ENCODE measurements at places on chromosomes 5 and 9.

- no peak for DNase-seq
These were observed 377.3 kb downstream of the ICE1 start for GRCh38 chr5:5799826-5800225.

- DNase-seq = no peak
These were observed 198.7 kb downstream of the VPS13A start for GRCh38 chr9:77375956-77376532.

- no peak for DNase-seq
These were observed 191.4 kb downstream of the MTRR start for GRCh38 chr5:8060235-8060952.

GRCh38 chr9:134679616-134680392, 38.2 kb downstream of the COL5A1 start:
- no peak for DNase-seq

DNA sequence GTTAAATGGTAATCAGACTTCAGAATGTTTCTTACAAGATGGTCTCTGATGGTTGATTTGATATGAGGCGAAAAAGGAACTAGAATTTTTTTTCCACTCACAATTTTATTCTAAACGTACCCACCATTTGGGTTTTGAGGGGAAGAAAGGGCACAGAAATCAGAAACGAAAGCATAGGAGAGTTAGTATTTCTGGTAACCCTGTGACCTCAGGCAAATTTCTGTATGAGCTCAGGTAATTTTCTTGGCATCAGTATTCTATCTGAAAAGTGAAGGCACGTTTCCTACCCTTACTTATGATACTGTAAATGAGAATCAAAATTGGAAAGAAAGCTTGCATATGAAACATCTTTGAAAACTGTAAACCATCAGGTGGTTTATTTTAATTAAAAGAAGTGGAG, 26.5 kb downstream of the TMEFF1 start:
- no peak for DNase-seq

DNA sequence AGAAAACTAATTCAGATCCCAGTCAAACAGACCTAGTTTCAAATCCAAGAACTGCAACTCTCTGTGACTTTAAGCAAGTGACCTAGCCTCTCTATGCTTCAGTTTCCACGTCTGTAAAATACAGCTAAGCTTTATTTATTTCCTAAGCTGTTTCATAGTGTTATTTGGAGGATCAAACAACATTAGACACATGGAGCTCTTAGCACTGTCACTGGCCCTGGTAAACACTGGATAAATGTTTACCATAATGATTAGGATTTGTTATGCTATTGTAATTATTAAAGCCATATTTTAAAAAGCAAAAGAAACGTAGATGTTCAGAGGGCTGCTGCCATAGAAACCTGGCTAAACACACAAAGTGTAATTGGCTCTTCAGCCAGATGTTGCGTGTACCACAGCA, 26.6 kb upstream of the C5orf58 start:
- no peak for DNase-seq

DNA sequence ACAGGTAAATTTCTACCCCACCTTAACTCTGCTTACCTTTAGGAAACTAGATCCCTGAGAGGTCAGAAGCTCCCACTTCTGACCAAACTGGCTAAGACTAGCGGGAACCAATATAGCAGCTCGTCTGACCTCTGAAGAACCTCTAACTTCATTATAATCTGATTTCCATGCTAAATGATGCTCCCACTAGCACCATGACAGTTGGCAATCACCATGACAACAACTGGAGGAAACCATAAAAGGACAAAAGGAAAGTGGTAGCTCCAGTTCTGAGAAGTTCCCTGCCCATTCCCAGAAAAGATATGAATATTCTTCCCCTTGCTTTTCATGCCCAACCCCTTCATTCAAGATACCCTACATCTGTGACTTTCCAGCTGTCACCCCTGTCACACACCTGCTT, 483.3 kb downstream of the CTNND2 start:
- DNase-seq = no peak

GRCh38 chr5:120538149-120538548, 74.0 kb downstream of the PRR16 start:
- no peak for DNase-seq

- DNase-seq = no peak
These were observed 116.9 kb downstream of the C5orf15 start for GRCh38 chr5:133851521-133851920.

DNA sequence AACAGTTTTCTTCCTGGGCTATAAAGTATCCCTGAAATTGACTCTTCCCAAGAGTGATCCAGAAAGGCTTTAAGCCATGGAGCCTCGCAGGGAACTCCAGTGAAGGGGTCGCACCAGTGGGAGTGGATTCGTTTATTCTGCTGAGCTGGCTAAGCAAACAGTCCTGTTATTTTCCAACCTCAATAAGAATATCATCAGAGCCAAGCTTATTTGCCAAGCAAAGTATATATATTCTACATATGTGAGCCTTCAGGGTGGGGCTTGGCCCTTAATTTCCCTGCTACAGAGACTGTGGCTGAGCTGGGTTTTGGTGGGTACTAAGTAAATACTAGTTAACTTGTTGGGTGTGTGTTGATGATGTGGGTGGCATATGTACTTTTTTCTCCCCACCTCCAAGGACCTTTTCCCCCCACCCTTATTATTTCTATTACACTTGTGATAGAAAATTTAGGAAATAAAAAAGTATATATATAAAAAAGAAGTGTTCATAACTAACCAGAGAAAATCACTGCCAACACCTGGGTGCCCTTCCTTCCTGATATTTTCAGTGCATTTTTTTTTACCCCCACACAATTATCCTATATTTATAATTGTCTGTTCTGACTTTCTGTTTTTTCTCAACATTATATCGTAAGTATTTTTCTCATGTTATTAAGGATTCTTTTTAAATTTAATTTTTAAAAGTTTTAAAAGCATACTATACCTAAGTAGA, 5.3 kb downstream of the GSN start:
- DNase-seq = no peak

DNA sequence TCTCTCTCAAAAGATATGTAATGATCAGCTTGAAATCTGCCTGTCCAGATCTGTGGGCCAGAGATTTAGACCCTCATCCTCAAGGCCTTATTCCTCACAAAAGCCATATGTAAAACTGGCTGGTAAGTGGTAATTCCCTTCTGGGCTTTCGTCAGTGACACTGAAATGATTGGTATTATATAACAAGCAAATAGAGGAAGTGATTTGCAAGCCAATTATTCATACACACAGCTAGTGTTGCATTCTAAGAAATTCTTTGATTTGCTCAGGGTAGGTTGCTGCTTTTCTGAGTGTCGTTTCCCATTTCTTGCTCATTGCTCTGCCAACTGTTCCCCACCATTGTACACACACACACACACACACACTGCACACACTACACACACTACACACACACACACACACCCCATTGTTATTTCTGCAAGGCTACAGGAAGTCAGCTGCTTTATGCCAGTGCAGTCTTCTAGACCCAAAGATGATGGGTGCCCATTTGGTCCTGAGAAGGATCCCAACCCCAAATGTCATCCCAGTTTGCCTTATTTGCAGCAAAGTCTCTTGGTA, 76.8 kb downstream of the PRLR start:
- DNase-seq = no peak

GRCh38 chr5:153939101-153939500, 99.6 kb downstream of the FAM114A2 start:
- no peak for DNase-seq

DNA sequence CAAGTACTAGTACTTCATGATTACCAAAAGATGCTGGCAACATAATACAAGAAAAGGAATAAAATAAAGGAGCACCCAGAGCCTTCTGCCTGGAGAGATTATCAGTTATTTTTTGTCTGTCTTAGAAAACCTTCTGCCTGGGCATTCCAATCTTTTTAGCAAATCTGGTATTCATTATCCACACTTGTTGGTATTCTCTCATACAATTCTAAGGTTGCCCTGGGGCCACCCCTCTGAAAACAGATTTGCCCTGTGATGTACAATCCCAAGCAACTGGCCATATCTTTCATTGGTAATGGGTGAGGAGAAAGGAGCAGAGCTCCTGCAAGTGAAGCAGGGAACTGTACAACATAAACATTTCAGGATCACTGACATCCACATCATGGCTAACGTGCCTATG, 47.8 kb downstream of the WDR41 start:
- DNase-seq = no peak

- DNase-seq = no peak
These were observed 185.3 kb upstream of the WWC1 start for GRCh38 chr5:168106008-168106761.

DNA sequence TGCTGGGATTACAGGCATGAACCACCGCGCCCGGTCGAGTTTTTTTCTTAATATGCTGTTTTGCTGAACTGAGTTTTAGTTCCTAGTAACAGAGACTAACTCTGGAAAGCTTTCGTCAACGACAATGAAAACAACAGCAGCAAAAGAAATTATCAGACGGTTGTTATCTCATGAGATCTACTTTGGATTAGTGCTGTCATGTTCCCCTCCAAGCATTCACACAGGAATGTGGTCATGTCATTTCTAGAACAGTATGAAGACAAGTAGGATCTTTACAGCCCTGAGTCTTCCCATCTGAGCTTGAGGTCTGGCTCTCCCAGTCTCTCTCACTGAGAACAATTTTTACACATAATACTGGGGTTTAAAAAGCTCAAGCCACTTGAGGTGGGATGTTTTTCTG, 4.0 kb upstream of the ANKRD33B start:
- DNase-seq = no peak

- no peak for DNase-seq
These were observed 16.9 kb downstream of the ADAM19 start for GRCh38 chr5:157558681-157559080.

DNA sequence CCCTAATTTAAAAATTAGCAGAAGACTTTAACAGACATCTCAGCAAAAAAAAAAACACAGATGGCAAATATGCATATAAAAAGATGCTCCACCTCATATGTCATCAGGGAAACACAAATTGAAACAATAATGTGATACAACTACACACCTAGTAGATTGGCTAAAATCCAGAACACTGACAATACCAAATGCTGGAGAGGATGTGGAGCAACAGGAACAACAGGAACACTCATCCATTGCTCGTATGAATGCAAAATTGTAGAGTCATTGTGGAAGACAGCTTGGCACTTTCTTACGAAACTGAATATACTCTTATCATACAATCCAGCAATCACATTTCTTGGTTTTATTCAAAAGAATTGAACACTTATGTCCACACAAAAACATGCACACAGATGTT, 22.1 kb downstream of the MCIDAS start:
- DNase-seq = no peak

DNA sequence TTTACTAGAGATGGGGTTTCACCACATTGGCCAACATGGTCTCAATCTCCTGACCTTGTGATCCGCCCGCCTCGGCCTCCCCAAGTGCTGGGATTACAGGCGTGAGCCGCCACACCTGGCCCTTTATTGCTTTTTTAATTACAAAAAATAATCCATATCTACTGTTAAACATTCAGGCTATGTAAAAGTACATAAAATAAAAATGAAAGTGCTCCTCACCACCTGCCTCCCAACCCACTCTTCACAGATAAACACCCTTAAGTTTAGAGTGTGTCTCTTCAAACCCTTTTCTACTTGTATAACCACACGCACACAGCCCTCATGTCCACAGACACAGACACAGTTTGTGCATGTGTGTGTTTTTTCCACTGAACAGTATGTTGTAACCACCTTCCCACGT, 16.7 kb downstream of the TSC1 start:
- no peak for DNase-seq

GRCh38 chr9:5442400-5443011, 4.8 kb upstream of the PLGRKT start:
- peak; percentile 47 for DNase-seq

- no peak for DNase-seq
These were observed 155.1 kb downstream of the BNC2 start for GRCh38 chr9:16715404-16715803.

- DNase-seq = no peak
These were observed 54.1 kb upstream of the ABL1 start for GRCh38 chr9:130780865-130781504.

GRCh38 chr5:147400126-147400809, 109.6 kb downstream of the DPYSL3 start:
- DNase-seq = no peak

GRCh38 chr5:149940077-149940574, 4.5 kb downstream of the PDE6A start:
- DNase-seq = no peak

GRCh38 chr5:133220851-133221674, 169.2 kb downstream of the HSPA4 start:
- DNase-seq = no peak

DNA sequence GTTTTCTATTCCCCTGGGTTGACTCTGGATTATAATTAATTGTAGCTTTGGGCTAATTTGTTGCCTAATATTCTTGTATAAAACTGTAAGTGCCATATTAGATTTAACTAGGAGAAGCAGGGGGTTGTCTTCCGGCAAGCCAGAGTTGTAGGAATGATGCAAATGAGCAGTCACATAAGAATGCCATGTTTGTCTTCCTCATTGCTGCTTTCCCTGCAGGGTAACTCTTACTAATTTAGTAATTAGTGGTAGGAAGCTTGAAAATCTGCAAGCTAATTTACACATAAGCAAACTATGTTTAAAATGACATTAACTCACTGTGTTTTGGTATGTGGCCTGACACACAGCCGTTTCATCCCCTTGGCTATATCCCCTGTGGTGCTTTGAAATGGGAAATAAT, 527.8 kb downstream of the KCTD16 start:
- DNase-seq = no peak

- no peak for DNase-seq
These were observed 23.8 kb downstream of the NEUROG1 start for GRCh38 chr5:135511761-135512575.

GRCh38 chr9:104233366-104233765, 139.3 kb downstream of the SMC2 start:
- DNase-seq = no peak

GRCh38 chr9:136542241-136543040, 3.4 kb downstream of the NOTCH1 start:
- DNase-seq = no peak

- DNase-seq = no peak
These were observed 270.5 kb downstream of the SMARCA2 start for GRCh38 chr9:2285416-2286332.

- no peak for DNase-seq
These were observed 3.2 kb upstream of the BAAT start for GRCh38 chr9:101387871-101388506.

DNA sequence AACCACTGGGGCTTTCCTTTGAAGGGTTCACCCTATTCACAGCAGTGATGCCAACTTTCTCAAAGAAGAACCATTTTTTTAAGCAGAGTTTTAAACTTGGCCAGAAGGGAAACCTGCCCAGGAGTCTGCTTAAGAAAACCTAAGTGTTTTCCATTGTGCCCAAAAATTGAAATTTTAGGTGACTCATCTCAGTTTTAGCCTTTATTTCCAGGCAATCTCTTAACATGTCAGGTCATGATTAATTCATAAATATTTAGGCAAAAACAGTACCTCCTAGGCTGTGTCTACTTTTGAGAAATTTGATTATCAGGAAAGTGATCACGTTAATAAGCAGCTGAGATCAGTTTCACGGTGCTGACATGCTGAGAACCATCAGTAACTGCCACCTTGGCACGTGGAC, 61.9 kb downstream of the TLE1 start:
- no peak for DNase-seq

DNA sequence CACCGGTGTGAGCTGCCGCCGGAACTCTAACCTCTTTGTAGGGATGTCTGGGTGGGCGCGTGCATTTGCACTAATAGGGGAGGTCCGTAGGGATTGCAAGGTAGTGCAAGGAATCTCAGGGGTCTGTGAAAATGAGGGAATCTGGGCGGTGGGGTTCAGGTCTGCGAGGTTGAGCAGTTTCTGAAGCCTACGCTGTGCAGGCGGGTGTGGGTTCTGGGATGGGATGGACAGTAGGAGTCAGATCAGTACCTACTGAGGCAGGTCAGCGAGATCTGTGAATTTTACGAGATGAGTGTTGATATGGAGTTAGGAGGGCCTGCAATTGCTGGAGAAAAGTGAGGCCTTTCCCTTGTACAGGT, 856 bp upstream of the ATOSB start:
- DNase-seq = no peak

All from stimulated activated CD4-positive, alpha-beta T cell treated with anti-CD3 and anti-CD28 coated beads, Interleukin-4, amount 100 ng/mL, for 24 hours (primary cell).